Mesenteric fat pad (tissue), 1 donor: ENCODE measurements at places on chromosomes 6 and 20.

DNA sequence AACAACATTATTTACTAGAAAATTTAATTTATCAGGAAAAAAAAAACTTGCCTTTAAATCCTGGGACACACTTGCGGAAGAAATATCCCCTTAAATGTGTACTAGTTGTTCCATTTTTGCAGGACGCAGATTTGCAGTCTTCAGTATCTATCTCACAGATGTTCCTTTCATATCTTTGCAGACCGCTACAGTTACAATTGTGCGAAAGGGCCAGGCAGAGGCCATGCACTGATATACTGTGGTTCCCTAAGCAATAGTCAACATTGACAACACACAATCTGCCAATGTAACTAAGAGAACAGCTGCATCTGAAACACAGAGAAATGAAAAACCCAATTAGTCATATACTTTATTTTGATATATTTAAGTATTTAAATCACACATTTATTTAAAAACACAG is 411.2 kb downstream of the EYS start:
- no peak for DNase-seq

GRCh38 chr20:39036851-39037250 is 74.7 kb downstream of the DHX35 start:
- DNase-seq: no peak

DNA sequence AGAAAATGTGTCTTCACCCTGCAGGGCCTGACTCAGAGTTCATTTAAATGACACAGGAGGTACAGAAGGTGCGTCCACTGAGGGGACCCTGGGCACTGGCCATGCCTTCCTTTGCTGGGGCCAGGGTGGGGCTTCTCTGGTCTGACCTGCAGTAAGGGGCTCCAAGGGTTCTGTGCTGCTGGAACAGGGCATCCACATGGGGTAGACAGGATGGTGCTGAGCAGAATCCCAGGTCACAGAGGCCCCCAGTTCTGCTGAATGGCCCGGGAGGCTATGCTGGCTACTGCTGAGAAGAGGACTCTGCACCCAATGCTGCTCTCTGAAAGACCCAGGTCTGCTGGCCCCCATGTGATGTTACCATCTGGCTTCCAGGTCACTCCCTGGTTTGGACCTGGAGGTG is 150.4 kb upstream of the GGTLC1 start:
- DNase-seq: peak; percentile 82

- DNase-seq: no peak
Measured at GRCh38 chr6:82337688-82338257, 25.8 kb upstream of the TPBG start.

DNA sequence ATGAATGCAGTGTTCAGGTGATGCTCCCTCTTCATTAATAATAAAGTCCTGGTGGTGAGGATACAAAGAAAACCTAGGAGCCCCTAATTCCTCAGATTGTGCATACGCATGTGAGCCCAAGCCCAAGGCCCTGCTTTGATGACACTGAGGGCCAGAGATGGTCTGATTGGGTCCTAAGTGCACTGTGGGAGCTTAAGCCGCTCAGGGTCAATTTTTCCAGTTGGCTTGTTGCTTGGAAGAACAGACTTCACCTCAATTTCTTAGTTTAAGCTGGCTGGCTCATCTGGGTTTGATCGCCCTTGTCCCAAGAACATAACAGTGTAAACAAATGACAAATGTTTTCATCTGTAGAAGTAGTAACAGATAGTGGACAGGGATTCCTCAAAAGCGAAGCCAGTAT is 41.4 kb downstream of the INSM1 start:
- no peak for DNase-seq

DNA sequence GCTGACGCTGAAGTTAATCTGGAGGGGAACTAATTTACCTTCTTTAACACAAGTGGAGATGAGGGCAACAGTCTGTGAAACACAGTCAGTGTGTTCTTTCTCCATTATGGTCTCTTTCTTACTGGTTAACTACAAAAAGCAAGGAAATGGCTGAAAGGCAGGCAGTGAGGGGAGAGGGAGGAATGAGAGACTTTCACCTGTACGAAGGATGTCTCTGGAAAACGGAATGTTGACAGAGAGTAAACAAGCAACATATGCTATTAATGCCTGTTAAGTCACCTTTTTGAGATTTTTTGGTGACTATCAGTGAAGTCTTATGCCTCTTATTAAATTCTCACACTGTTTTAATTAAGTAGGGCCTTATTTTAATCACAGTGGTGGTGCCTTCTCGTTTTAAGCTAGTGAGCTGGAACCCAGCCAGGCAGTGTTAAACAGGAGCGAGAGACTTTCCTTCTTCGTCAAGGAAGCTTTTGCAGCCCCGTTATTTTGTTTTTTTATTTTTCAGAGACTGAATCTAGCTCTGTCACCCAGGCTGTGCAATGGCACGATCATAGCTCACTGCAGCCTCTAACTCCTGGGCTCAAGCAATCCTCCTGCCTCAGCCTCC is 165.6 kb downstream of the ATXN1 start:
- DNase-seq: no peak

DNA sequence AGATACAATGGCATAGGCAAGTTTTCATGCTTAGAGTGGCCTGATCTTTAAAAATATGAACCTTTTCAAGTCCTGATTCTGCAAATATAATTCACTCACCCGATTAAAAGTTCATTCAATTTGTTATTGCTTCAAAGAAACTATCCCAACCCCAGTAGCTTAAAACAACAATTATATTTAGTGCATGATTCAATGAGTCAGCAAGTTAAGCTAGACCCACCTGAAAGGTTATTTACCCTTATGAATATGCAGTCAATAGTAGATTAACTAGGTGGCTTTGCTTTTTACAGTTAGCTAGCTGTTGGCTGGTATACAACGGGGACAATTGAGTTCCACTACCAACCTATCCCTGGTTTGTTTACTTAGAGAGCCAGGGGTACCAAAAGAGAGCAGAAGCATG is 95.6 kb upstream of the ANKEF1 start:
- no peak for DNase-seq

DNA sequence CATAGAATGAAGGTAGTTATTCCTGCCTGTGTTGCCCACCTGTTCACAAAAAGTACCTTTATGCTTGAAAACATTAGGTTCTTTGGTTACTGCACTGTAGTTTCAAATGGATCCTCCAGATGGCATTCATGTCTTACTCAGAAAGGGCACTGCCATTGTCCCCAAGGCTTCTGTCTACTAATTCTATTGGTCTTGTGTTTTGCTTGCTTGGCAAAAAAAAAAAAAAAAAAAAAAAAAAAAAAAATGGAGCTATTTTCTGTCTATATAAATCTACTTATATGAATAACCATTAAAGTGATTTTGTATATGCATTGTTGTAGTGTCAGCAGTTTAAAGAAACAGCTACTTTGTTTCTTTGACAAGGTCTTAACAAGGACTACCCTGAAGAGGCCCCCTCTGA is 12.7 kb upstream of the EFHC1 start:
- no peak for DNase-seq

GRCh38 chr20:25402583-25402982 is 4.9 kb upstream of the GINS1 start:
- DNase-seq: no peak
